ENCODE measurements at places on chromosomes 5 and 9.

DNA sequence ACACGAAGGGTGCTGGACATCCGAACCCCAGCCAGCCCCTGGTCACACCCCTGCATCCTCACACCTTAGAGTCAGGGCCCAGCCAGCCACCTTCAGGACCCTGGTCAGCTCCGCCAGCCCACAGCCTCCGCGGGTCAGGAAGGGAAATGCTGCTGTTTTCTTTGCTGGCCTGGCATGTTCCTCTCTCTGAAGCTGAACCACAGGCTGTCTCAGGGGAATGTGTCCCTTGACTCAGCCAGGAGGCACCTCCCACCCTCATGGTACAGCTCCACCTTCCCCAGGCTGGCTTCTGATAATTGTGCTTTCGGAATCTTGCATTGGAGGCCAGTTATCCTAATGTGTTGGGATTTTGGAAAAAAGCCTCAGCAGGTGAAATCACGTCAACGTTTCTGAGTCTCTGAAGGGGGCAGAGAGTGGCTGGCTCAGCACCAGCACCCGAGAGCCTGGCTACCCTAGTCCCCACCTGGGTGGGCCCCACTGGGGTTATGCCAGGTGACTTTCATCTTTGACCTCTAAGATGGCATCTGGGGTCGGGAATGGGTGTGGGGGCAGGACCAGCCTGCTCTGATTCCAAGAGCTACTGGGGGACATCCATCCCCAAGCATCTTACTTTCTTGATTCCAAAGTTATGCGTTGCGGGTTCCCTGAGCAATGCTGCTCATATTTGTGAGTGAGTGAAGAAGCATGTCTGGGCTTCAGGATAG, 9.8 kb upstream of the OLFM1 start:
- DNase-seq = peak; percentile 8

GRCh38 chr9:100938507-100938906, 90.0 kb upstream of the PLPPR1 start:
- DNase-seq = no peak

DNA sequence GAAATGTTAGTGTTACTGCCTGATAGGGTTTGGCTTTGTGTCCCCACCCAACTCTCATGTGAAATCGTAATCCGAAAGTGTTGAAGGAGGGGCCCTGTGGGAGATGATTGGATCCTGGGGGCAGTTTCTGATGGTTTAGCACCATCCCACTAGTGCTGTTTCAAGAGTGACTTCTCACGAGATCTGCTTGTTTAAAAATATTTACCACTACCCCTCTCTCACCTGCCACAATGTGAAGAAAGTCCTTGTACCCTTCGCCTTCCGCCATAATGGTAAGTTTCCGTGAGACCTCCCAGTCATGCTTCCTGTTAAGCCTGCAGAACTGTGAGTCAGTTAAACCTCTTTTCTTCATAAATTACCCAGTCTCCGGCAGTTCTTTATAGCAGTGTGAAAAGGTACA, 2.6 kb upstream of the RFX3 start:
- DNase-seq = peak; percentile 29

DNA sequence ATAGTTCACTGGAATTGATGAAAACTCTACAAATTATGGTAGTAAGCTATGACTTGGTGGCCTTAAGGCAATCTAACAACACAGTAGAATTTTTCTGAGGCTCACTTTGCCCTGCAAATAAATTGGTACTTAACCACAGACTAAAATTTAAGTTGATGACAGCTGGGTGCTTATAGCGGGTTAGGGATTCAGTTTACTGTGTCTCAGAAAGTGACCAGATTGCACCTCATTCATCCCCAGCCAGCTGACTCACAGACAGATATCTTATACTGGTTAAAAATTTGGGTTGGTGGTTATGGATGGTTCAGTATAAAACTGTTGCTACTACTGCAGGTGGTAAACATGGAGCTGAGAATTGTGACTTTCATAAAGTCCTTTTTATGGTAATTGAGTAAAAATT, 2.8 kb downstream of the CKS2 start:
- DNase-seq = no peak

- no peak for DNase-seq
Observed at GRCh38 chr5:112136773-112137172, 282.3 kb downstream of the EPB41L4A start.

- DNase-seq = no peak
Observed at GRCh38 chr5:98736753-98737152, 36.7 kb upstream of the RGMB start.

All from KG1 (cell line).